ENCODE measurements at places on chromosomes 2 and 18. TPM values are rescaled to one million over a fixed set of nuclear protein-coding genes. Genes with fewer than 3 reads are reported as not detected.

Gene OBSL1
- 13.0 TPM for total RNA-seq

Gene ASB18
- not detected for total RNA-seq

Gene SFT2D3
- total RNA-seq: 3.6 TPM

Gene AQP4
- 0.08 TPM for total RNA-seq

Gene YIPF4
- 22.3 TPM for total RNA-seq

Gene COQ10B
- 12.8 TPM for total RNA-seq

Gene ST8SIA5
- total RNA-seq: not detected

Gene REG3A
- not detected for total RNA-seq

Gene GALNT13
- 0.04 TPM for total RNA-seq

Gene TUBA4B
- total RNA-seq: not detected

Gene LYPD6
- 0.96 TPM for total RNA-seq

Gene ABCG8
- total RNA-seq: not detected

Gene VIL1
- not detected for total RNA-seq

Gene CNOT11
- 50.0 TPM for total RNA-seq

Gene CXCR2
- 18.7 TPM for total RNA-seq

Gene SERPINB12
- 0.60 TPM for total RNA-seq

Gene NAPG
- total RNA-seq: 24.4 TPM

Gene SANBR
- total RNA-seq: 5.3 TPM

Gene SKOR2
- total RNA-seq: not detected

Gene REG3G
- not detected for total RNA-seq

Gene LOXL3
- 0.52 TPM for total RNA-seq

Gene VAMP5
- 24.2 TPM for total RNA-seq

Gene LCT
- total RNA-seq: not detected

Gene MDH1B
- 0.76 TPM for total RNA-seq

Gene SERPINB10
- total RNA-seq: 0.36 TPM

Gene TNFRSF11A
- 5.7 TPM for total RNA-seq

Gene DPYSL5
- total RNA-seq: not detected

Gene LHCGR
- total RNA-seq: not detected

Gene DNAJC5G
- total RNA-seq: not detected

Gene ZDBF2
- 5.6 TPM for total RNA-seq

Gene USP14
- total RNA-seq: 39.9 TPM

Gene ZNF385B
- 0.32 TPM for total RNA-seq

Gene COLEC12
- 0.68 TPM for total RNA-seq

Gene POTEC
- total RNA-seq: not detected

Gene SNRNP200
- 66.6 TPM for total RNA-seq

Gene NDC80
- total RNA-seq: 9.7 TPM
